CD4-positive, alpha-beta T cell treated with Interleukin-15 for 1 hour (primary cell): ENCODE measurements at places on chromosomes 12 and 14.
A peak's percentile ranks its signal among the peaks of the same experiment; 100 is the strongest.

GRCh38 chr12:6407236-6407954 is 23.4 kb downstream of the LTBR start:
- no peak for DNase-seq

DNA sequence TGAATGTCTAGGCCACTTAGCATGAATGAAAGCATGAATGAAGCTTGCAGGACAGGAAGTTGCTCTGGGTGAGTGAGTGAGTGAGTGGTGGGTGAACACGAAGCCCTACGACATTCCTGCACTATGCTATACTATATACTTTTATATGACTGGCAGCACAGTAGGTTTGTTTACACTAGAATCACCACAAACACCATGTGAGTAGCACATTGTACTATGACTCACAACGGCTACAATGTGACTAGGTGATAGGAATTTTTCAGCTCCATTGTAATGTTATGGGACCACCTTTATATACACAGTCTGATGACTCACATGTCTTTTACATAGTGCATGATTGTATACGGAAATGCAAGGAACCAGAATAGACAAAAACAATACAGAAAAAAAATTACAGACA is 1480.2 kb downstream of the AACS start:
- DNase-seq: no peak

DNA sequence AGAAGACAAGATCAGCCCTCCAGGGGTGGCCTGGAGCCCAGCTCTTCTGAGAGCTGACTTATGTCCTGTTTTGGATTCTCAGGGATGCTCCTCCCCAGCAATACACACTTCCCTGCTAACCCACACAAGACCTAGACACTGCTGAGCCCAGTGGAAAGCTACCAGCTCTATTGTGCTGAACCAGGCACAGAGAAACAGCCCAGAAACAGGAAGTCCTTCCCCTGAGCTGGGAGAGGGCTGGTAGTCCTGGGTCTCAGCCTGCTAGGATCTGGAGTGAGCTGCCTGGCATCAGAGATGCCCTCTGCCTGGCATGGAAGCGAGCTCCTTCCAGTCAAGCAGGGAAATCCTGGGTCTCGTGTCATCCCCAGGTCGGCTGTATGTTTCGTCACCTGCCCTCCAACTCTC is 1.2 kb upstream of the LAG3 start:
- DNase-seq: no peak

DNA sequence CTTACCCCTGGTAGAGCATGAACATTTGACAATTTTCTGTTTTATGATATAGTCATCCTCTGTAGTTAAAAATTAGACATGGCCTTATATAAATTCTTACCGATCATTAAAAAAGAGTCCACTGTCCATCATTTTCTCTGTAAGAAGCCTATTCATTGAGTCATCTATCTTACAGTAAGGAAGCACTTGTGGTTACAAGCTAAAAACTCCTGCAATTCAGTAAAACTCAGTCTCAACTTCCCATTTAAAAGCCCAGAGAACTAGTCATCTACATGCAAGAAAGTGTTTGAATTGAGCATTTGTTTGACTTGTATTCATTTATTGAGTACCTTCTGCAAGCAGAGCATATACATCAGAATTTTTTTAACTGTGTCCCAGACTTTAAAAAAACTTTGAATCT is 63.3 kb downstream of the GTF2A1 start:
- no peak for DNase-seq

GRCh38 chr14:69318241-69318640 is 58.3 kb downstream of the GALNT16 start:
- peak; percentile 24 for DNase-seq

DNA sequence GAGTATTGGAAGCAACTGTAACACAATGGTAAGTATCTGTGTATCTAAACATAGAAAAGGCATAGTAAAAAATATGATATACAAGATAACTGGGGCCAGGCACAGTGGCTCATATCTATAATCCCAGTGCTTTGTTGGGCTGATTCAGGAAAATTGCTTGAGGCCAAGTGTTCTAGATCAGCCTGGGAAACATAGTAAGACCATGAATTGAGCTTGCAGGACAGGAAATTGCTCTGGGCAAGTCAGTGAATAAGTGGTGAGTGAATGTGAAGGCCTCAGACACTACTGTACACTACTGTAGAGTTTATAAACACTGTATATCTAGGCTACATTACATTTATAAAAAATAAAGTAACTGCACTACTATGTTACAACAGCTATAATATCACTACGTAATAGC is 75.2 kb downstream of the GPR135 start:
- DNase-seq: no peak

GRCh38 chr14:49677643-49678042 is 10.4 kb downstream of the POLE2 start:
- DNase-seq: no peak

DNA sequence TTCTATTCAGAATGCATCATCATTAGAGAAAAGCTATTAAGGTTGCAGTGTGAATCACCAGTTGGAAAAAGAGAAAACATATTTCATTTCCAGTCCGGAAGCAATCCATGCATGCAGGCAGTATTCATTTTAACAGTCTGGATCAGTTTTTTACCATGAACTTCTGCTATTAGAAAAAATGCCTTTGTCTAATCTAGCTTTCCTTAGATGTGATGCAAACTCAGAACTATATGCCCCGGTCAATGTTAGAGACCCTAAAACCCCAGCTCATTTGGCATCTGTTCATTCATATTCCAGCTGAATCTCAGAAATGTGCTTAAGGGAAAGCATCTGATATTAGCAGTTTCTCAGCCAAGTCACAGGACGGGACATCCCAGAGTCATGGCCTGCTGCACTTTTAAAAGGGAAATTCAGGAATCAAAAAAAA is 8.5 kb downstream of the IRAK3 start:
- no peak for DNase-seq

- no peak for DNase-seq
Measured at GRCh38 chr12:32847287-32847686, 49.3 kb downstream of the PKP2 start.

GRCh38 chr12:26535826-26536225 is 297.2 kb downstream of the ITPR2 start:
- no peak for DNase-seq

DNA sequence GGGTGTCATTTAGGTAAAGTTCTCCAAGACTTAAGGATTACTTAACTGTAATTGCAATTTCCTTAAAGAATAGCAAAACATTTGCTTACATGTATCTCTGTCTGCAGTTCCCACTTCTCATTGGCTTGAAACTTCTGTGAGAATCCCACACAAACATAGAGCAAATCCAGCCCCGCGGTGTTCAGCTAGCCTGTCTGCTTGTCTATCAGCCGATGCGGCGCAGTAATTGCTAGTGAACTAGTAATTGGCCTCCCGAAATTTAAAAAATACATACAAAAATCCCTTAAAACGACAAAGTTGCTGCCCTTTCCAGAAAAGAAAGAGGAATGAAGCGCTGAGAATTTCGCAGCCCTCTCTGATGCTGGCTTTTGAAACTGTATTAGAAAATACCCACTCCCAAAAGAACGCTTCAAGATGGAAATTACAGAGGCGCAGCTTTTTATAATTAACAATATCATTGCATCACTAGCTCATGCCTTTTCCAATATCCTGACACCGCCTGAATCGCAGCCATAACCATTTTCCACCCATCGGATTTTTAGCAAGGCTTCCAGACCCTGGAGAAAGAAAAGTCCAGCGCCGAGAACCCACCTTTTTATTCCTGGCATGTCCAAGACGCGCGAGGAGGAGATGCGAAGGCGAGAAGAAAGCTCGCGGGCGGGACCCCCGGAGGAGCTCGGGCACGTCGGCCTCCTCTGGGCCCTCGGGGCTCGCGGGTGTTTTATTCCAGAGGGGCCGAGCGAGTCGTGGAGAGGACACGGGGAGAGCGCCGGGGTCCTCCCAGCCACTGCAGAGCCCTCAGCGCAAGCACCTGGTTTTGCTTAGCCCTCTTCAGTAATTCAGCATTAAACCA is 646 bp downstream of the FBLN5 start:
- DNase-seq: no peak
